ENCODE measurements at places on chromosomes 2 and 18. TPM values are rescaled to one million over a fixed set of nuclear protein-coding genes. Genes with fewer than 3 reads are reported as not detected.

DNA sequence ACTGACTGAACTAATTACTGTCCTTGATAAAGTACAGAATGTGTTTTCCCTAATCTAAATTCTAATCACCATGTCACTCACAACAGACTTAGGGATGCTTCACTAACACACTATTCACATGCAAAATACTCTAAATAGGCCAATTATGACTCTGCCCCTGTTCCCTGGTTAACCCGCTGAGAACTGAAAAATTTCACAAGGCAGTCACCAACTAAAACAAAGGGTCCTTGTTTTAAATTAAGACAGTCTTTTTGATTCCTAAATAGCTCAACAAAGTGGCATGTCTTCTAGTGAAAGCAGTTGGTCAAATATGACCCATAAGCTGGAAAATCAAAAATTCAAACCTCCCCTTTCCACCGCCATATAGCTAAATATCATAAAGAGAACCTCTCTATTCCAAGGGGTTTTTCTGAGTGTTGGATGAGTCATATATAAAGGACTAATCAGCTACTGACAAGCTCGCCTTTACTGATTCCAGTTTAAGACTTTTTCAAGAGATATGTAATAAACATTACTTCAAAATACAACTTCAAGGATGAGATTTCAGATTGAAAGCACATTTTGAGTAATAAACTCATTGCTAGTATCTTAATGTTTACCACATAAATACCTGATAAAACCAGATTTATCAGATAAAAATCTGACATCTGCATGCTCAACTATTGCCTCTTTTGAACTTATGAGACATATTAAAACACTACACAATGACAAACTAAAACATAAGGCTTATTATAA, 235.8 kb downstream of the TCF4 start:
- no peaks in the 10 kb centered on the region for H3K36me3 ChIP-seq
- H3K27ac ChIP-seq = peak overlapping the region; percentile 24
- no peak overlapping the region for H3K4me3 ChIP-seq
- H3K27me3 ChIP-seq = no peaks in the 10 kb centered on the region
- peaks cover 34% of the 10 kb centered on the region for H3K4me1 ChIP-seq
- peak; percentile 41 for DNase-seq

GRCh38 chr2:30963184-30963583, 155.9 kb upstream of the CAPN13 start:
- no peak overlapping the region for H3K27ac ChIP-seq
- H3K4me1 ChIP-seq = no peaks in the 10 kb centered on the region
- no peak overlapping the region for H3K4me3 ChIP-seq
- H3K27me3 ChIP-seq = peaks cover 2% of the 10 kb centered on the region

- no peaks in the 10 kb centered on the region for H3K4me1 ChIP-seq
- no peak overlapping the region for H3K4me3 ChIP-seq
- no peak for DNase-seq
- H3K27me3 ChIP-seq = no peaks in the 10 kb centered on the region
- no peak overlapping the region for H3K27ac ChIP-seq
These were observed 210.7 kb upstream of the SALL3 start for GRCh38 chr18:78768656-78769501.

DHRS9 gene
- total RNA-seq = not detected

TSPYL6 gene
- not detected for total RNA-seq

GRCh38 chr2:236785611-236786057, 216.0 kb downstream of the ACKR3 start:
- no peaks in the 10 kb centered on the region for H3K4me1 ChIP-seq
- H3K27me3 ChIP-seq = peaks cover 10% of the 10 kb centered on the region
- H3K27ac ChIP-seq = no peak overlapping the region
- no peak overlapping the region for H3K4me3 ChIP-seq
- H3K36me3 ChIP-seq = no peaks in the 10 kb centered on the region

DNA sequence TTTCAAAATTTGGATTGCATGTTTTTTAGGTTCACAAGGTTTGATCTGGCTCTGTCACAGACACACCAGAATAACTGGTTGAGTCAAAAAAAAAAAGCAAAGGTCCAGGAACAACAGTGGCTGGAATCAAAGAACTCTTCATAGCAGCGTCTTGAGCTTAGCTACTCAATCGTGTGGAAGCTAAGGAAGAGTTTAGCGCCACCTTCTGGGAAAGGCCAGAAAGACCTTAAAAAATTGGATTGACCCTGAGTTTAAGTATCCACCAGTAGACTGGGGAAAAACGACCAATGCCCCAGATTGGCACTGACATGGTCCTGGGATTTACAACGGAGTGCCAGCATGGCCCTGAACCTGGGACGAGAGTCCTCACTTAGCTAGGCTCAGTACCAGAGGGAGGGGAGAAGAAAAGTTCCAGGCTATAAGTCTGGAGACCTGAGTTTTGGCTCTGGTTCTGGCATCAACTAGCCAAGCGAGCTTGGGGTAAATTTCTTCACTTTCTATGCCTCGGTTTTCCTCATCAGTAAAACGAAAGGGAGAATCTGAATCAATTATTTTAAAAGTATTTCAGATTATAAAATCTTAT, 71.1 kb upstream of the TFCP2L1 start:
- no peak overlapping the region for H3K27ac ChIP-seq
- no peaks in the 10 kb centered on the region for H3K27me3 ChIP-seq
- H3K36me3 ChIP-seq = peaks cover 23% of the 10 kb centered on the region
- H3K4me1 ChIP-seq = peaks cover 15% of the 10 kb centered on the region

GRCh38 chr18:33755931-33756560, 178.0 kb downstream of the ASXL3 start:
- H3K4me3 ChIP-seq = no peak overlapping the region
- H3K4me1 ChIP-seq = peaks cover 19% of the 10 kb centered on the region
- DNase-seq = peak; percentile 94
- H3K27ac ChIP-seq = peak overlapping the region; percentile 74

GRCh38 chr18:63083555-63083954, 236.0 kb downstream of the BCL2 start:
- peaks cover 2% of the 10 kb centered on the region for H3K27me3 ChIP-seq
- H3K36me3 ChIP-seq = no peaks in the 10 kb centered on the region
- H3K4me3 ChIP-seq = no peak overlapping the region
- no peaks in the 10 kb centered on the region for H3K4me1 ChIP-seq
- DNase-seq = no peak

DNA sequence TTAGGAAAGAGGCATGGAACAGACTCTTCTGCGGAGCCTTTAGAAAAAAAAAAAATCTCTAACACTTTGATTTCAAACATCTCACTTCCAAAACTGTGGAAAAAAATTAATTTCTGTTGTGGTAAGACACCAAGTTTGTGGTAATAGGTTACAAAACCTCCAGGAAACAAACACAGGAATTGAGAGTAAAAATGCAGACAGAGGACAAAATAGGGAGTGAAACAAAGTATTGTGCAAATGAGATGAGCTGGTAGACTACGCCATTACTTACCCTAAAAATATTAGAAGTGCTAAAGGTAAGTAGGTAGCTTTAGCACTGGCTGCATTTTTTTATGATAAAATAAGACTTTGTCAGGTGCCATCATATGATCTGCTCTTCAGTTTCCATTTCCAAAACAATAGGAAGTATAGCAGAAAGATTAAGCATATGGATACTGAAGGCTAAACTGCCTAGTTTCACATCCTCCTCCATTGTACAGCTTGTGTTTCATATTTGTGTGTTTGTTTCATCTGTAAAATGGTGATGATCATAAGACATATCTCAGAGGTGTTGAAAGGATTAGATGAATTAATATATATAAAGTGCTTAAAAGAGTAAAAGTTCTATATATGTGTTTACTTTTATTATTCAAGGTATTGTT, 309.2 kb downstream of the NR4A2 start:
- no peaks in the 10 kb centered on the region for H3K36me3 ChIP-seq
- H3K27ac ChIP-seq = no peak overlapping the region
- no peak for DNase-seq
- H3K4me3 ChIP-seq = no peak overlapping the region
- no peaks in the 10 kb centered on the region for H3K4me1 ChIP-seq

C2orf92 gene
- 8.5 TPM for total RNA-seq

DNA sequence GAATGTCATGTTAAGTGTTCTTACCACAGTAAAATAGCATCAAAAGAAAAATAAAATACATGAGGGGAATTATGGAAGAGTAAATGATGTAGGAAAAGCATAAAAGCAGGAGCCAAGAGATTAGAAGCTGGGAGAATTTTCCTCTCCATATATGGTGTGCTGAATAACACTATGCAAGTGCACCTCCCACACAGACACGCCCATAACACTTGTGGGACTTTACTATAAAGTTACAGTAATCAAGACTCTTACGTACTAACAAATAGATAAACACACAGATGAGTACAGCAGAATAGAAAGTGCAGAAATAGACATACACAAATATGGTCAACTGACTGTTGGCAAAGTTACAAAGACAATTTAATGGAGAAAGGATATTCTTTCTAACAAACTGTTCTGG, 16.0 kb upstream of the SPHKAP start:
- H3K4me3 ChIP-seq = no peak overlapping the region
- H3K27ac ChIP-seq = no peak overlapping the region
- H3K27me3 ChIP-seq = no peaks in the 10 kb centered on the region
- H3K36me3 ChIP-seq = no peaks in the 10 kb centered on the region
- DNase-seq = no peak
- H3K4me1 ChIP-seq = no peaks in the 10 kb centered on the region

DNA sequence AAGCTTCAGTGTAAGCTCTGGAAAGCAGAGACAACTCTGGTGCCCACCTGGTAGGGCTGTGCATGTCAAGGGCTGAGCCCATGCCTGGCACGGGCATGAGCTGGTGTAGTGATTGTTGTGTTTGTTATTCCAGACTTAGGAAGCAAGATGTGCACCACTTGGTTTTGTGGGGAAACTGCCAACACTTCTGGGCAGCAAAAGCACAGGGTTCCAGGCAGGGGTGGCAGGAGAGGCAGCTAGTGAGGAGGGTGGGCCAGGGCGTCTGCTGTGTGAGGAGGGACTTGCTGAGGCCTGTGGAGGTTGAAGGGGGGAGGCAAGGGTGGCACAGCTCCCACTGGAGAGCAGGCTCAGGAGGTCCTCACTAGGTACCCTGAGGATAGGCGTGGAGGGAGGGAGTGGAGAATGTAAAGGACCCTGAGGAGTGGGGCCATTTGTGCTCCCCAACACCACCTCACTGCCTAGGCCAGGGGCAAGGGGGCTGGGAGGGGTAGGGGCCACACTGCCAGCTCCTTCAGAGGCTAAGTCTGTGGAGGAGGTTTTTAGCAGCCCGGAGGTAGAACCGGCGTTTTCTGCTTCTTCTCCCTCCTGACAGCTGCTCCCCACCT, 104.0 kb upstream of the POU3F3 start:
- no peak overlapping the region for H3K27ac ChIP-seq
- H3K4me3 ChIP-seq = no peak overlapping the region
- H3K36me3 ChIP-seq = no peaks in the 10 kb centered on the region
- H3K27me3 ChIP-seq = no peaks in the 10 kb centered on the region
- no peaks in the 10 kb centered on the region for H3K4me1 ChIP-seq
- DNase-seq = no peak

DNA sequence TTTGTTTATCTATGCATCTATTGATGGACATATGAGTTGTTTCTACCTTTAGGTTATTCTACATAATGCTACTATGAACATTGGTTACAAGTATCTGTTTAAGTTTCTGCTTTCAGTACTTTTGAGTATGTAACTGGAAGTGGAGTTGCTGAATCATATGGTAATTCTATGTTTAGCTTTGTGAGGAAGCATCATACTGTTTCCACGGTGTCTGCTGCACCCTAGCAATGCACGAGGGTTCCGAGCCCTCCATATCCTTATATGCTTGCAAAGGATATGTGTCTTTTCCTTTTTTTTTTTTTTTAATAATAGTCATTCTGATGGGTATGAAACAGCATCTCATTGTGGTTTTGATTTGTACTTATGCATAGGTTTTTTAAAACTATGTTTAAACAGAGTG, 83.7 kb downstream of the FMNL2 start:
- no peak overlapping the region for H3K27ac ChIP-seq
- no peak for DNase-seq
- no peaks in the 10 kb centered on the region for H3K36me3 ChIP-seq
- H3K4me1 ChIP-seq = peaks cover 32% of the 10 kb centered on the region

LIMS3 gene
- 3.2 TPM for total RNA-seq

LDLRAD4 gene
- total RNA-seq = 40.1 TPM

DNA sequence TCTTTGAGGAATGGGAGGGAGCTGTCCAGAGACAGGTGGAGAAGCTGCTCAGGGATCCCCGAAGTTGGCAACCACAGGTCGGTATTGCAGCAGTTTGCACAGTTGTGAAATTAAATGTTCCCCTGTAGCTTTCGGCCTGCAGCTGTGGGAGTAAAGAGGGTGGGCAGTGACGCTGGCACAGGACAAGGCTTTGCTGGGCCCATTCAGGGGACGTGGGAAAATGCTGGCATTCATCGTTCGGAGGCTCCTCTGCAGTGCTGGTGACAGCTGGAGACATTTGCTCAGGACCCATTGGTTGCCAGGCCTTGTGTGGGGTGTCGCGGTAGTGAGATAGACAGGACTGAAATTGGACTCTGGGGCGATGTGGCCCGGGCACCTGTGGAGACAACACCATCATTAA, 173.7 kb downstream of the MYCN start:
- no peak overlapping the region for H3K4me3 ChIP-seq
- H3K4me1 ChIP-seq = no peaks in the 10 kb centered on the region
- H3K27ac ChIP-seq = no peak overlapping the region
- no peak for DNase-seq
- H3K36me3 ChIP-seq = no peaks in the 10 kb centered on the region

GRCh38 chr2:116754381-116755101, 1060.0 kb upstream of the DDX18 start:
- no peaks in the 10 kb centered on the region for H3K4me1 ChIP-seq
- no peaks in the 10 kb centered on the region for H3K36me3 ChIP-seq
- no peak for DNase-seq
- no peak overlapping the region for H3K27ac ChIP-seq

MSTN gene
- not detected for total RNA-seq
